ENCODE measurements at places on chromosomes 13 and 19.

DNA sequence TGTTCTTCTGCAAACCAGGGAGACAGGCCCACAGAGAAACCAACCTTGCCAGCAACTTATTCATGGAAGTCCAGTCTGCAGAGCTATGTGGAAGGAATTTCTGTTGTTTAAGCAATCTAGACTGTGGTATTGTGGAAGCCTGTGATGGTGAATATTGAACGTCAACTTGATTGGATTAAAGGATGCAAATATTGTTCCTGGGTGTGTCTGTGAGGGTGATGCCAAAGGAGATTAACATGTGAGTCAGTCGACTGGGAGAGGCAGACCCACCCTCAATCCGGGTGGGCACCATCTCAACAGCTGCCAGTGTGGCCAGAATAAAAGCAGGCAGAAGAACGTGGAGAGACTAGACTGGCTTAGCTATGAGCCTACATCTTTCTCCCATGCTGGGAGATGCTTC is 606.0 kb downstream of the EFNB2 start:
- DNase-seq, result no peak

GRCh38 chr13:95535243-95535642 is 17.3 kb upstream of the CLDN10 start:
- no peak for DNase-seq

- no peak for DNase-seq
Measured at GRCh38 chr13:70249332-70250064, 141.2 kb upstream of the KLHL1 start.

DNA sequence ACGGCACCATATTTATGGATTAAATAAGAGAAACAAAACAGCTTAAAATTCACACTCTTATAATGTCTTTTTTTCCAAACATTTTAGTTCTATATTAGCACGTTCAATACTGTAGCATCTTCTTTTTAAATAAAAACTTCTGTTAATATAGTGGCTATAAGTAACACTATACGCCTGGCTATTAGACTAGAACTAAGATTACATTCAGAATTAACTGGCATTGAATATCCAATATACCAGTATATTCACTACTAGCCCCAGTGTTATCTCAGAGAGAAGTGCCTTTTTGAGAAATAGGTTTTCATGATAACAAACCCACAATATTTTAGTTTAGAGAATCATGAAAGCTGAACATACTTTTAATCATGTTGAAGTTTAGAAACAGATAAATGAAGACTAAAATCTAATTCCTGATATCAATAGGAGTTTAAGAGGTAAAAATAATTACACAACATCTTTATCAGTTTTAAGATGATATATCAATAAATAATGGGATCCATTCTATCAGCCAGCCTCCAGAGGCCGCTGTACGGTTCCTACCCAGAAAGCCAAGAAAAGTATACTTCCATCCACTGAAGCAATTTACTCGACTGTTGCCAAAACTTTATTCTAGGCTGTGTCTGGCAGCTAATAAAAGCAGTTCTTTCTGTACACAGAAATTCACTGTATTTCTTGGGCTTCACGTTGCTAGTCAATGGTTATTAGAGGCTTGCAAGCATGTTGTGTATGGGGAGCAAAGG is 1113.4 kb upstream of the MIR17HG start:
- no peak for DNase-seq

GRCh38 chr13:20101467-20102316 is 59.2 kb downstream of the GJA3 start:
- no peak for DNase-seq

- DNase-seq, result no peak
Measured at GRCh38 chr13:57704031-57704430, 72.5 kb downstream of the PCDH17 start.

DNA sequence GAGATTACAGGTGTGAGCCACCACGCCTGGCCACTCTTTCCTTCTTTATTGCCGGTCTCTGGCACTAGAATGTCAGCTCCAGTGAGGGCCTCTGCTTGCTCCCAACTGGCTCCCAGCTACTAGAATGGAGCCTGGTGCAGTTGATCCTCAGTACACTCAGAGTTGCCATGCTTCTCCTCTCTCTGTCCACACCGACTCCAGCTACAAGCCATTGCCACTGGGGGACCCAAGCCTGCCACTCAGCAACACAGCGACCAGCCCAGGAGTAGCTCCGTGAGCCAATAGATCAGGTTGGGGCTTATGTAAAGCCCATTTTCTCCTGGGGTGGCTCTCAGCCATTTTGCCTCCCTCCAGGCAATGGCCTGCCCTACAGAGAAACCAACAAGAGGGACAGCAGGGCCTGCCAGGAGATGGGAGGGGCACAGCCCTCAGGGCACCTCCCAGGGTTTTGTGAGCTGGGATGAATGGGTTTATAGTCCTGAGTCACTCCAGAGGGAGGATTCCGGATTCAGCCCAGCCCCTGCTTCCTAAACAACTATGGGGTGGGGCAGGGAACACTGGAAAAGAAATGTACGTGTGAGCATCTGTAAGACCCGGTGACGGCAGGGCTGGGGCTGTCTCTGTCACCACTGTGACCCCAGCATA is 36.5 kb downstream of the OPA3 start:
- DNase-seq, result no peak

GRCh38 chr13:33235078-33235477 is 50.5 kb downstream of the STARD13 start:
- DNase-seq, result no peak
